ENCODE measurements at places on chromosomes 5 and 9.
A peak's percentile ranks its signal among the peaks of the same experiment; 100 is the strongest.

GRCh38 chr5:143262393-143263174, 140.9 kb downstream of the NR3C1 start:
- no peak for DNase-seq

- DNase-seq: peak; percentile 70
Measured at GRCh38 chr9:134403682-134404301, 77.5 kb downstream of the RXRA start.

DNA sequence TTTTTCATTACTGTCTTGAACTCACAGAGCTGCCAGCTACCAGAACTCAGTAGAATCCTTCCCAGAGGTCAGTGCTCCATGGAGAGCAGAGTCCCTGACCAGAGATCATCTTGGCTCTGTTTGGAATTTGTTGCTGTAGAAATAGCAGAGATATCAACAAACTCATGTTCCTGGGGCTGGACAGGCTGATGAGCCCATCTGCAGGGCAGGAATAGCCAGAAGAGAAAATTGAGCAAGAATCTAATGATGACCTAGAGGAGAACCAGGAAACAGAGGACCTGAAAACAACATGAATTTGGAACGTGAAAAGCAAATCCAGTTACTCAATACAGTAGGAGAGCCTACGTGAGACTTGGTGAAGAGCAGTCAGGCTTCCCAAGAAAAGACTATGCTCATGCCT, 437.8 kb downstream of the PLK2 start:
- DNase-seq: no peak

GRCh38 chr5:178765753-178766300, 35.4 kb upstream of the ZNF354A start:
- peak; percentile 10 for DNase-seq

DNA sequence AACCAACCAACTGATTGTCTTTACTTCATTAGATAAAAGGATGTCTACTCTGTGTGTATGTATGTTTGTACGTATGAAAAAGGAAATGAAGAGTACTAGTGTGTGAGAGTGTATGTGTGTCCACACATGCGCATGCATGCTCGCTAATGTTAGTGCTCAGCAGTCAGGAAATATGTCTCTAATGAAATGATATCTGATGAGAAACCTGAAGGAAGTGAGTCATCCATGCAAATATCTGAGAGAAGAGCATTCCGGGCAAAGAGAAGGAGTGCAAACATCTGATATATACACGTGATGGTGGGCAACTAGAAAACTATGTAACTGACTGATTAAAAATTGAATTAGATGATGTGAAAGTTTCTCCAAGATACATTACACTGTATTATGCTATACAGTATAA, 29.6 kb upstream of the UGCG start:
- no peak for DNase-seq

DNA sequence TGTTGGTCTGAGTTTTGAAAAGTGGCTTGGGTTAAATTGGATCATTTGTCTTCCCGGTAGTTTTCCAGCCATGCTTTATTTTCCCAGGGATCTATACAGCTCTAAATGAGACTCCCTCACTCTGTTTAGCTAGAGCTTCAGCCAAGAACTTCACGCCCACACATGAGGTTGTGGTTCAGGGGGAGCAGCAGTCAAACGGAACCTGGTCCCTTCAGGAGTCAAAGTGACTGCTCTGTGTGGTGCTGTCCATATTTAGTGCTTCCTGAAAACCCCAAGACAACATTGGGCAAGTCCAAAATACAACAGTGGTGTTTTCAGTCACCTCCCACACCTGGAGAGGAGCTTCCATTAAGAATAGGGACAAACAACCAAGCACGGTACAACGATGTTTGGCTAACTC, 90.5 kb downstream of the ANKH start:
- DNase-seq: no peak

- DNase-seq: no peak
Measured at GRCh38 chr9:106868565-106868964, 5.6 kb downstream of the ZNF462 start.

DNA sequence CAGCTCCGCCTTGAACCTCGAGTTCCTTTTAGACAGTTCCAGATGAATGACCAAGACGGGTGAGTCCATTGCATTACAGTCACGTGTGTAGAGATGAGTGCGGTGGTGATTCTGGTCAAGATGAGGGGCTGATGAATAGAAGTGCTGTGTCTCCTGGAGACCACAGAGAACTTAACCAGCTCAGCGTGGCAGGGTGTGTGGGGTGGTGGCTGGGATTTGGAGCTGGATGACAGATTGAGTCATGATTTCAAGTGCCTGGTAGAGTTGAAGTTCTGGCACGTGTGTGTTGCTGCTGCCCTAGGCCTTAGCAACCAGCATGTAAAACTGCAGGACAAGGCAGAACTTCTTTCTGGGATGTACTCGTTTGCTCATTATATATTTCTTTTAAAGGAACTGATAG, 53.3 kb downstream of the PRRC2B start:
- DNase-seq: peak; percentile 39

DNA sequence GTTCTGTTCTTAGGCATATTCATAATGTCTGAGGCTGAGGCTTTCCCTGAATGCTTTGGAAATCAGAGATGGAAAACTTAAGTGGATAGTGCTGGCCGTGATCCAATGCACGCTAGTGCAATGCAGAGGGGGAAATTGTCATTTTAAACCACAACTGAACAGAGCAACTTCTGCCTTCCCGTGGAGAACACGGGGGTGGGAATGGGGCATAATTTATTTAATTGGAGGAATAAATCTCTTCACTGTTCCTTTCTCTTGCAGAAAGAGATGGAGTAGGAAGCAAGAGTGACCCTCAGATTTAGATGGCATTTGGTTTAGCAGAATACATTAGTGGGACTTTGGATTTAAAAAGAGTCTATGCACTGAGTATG, 22.9 kb upstream of the NREP start:
- DNase-seq: no peak

DNA sequence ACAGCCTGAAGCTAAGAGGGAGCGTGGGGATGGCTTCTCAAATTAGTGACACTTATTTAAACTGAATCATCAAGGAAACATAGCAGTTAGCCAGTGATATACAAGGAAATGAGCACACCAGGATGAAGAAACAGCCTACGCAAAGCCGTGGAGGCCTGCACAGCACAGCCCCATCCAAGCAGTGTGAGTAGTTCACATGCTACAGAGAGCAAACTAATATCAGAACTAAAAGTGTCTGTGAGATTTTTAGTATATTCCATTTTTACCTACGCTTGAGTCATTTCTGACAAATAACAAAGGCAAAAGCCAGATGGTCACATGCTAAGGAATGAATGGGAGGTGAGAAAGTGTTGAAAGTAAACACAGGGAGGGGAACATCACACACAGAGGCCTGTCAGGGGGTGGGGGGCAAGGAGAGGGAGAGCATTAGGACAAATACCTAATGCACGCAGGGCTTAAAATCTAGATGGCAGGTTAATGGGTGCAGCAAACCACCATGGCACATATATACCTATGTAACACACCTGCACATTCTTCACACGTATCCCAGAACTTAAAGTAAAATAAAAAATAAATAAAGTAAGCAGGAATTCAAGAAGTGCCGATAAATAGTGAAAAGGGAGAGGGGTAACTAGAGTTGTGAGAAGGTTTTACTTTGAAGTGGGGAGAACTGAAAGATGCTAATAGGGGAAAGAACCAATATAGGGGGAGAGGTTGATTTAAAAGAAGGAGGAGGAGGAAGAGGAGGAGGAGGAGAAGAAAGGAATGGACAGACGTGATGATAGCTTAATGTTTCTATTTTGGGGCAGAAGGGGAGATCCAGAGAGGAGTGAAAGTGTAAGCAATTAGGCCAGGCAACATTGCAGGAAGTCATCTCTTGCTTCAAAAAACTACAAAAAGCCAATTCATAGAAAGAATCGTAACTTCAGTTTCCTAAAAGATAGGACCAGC, 100.9 kb upstream of the PTGER4 start:
- DNase-seq: peak; percentile 75

DNA sequence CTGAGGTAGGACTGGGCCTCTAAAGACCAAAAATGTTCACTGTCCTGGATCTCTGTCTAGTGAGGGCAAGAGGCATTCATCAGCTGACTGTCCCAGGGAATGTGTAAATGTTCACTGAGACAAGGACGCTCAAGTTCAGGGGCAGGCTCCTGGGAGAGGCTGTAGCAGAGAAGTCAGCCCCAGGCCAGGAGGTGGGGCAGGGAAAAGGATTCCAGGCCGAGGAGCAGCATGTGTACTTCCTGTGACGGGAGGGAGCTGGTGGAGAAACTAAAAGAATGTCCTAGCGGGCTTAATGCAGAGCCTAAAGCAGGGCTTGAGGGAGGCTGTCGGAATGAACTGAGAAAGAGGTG, 205.8 kb downstream of the GABBR2 start:
- DNase-seq: no peak

DNA sequence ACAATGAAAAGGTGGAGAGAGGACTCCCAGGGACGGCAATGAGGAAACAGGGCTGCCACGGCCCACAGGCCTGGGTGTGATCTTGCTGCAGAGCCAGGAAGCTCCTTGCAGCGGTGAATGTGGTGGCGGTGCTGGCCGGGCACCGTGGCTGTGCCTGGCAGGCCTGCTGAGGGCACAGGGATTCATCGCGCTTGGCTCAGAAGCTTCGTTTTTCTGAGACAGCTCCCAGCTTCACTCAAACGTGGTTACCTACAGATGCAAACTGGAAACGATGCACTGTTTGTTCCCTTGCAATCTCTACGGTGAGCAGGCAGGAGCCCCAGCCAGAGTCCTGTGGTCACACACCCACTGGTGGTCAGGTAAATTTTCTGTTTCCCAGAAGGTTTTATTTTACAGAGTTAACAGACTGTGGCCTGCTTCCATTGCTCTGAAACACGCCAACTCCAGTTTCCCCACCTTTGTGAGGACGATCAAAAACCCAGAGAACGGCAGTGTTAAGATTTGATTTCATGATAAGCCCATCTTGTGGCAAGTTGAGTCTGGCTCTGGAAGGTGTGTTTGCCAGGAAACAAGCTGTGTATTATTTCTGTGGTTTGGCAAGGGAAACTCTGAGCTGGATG, 183.9 kb downstream of the AUH start:
- DNase-seq: no peak

- DNase-seq: no peak
Measured at GRCh38 chr9:99350461-99350860, 128.4 kb downstream of the SEC61B start.

GRCh38 chr5:133356984-133357421, 255.3 kb downstream of the FSTL4 start:
- DNase-seq: no peak

DNA sequence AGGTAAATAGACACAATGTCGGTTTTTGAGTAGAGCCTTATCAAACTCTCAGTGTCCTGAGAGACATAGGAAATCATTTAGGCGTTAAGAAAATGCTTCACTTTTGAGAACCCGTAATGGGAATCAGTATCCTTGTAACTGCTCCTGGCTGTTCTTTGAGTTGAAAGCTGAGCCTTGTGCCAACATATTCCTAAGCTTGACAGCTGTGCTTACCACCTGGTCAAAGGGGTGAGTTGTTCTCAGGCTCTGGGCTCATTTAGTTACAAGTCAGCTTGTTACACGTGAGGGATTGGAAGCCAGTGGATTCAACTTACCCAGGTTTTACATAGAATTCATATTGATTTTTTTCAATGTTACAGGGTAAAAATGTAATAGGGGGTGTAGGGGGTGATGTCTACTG, 145.9 kb downstream of the GABRB2 start:
- no peak for DNase-seq

GRCh38 chr5:64678374-64678773, 11.9 kb upstream of the SHISAL2B start:
- DNase-seq: no peak

GRCh38 chr9:78316166-78316892, 19.4 kb downstream of the PSAT1 start:
- no peak for DNase-seq

GRCh38 chr5:40260361-40260760, 419.4 kb upstream of the PTGER4 start:
- no peak for DNase-seq

GRCh38 chr9:114276908-114277821, 45.7 kb upstream of the ORM1 start:
- DNase-seq: peak; percentile 47

DNA sequence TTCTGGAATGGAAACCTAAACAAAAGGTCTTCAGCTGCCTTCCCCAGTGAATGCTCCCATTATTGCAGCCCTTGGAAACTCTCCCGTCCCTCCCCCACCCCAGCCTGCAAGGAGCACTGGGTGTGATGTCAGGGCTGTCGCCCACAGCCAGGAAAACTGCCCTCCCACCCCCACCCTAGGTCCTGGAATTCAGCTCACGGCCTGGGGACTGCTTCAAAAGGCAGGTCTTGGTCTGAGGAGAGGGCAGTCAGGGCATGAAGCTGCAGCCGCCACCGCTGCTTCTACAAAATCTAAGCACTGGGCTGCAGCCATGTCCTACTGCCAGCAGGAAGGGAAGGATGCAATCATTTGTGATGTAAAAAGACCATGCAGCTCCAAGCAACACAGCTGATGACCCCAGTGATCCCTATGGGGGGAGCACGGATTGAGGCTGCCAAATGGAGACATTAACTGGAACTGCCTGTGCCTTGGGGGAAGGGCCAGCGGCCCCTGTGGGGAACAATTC, 11.4 kb downstream of the GRHPR start:
- no peak for DNase-seq

GRCh38 chr5:176552332-176552869, 3.3 kb downstream of the CDHR2 start:
- no peak for DNase-seq

DNA sequence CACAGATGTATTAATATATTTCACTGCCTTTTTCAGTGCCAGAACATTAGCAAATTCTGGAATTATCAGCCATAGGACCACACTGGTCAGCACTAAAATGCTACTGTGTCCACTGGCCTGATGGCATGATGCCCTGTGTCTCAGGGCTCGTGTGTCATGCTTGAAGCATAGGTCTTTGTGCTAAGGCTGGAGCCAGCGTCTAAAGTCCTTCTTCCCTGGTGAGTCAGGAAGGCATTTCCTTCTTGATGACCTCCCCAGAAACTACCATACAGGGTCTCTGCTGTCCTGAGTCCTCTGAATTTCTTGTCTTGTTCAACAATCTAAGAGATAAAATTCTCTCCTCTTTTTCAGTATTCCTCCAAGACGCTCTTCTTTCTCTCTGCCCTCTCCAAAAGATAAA, 489.9 kb downstream of the PSAT1 start:
- no peak for DNase-seq

DNA sequence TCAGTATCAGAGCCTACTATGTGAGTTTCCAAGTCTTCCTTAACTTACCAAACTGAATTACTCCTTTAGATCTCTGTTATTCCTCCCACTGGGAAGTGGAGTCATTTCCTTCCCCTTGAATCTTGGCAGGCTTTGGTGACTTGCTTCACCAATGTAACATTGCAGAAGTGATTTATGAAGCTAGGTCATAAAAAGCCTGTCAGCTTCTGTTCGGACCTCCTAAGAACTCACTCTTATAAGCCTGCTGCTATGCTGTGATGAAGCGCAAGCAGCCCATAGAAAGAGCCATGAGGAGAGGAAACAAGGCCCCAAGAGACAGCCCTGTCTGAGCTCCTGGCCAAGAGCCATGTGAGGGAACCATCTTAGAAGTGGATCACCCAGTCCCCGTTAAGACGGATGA, 14.2 kb upstream of the FOXB2 start:
- DNase-seq: no peak

DNA sequence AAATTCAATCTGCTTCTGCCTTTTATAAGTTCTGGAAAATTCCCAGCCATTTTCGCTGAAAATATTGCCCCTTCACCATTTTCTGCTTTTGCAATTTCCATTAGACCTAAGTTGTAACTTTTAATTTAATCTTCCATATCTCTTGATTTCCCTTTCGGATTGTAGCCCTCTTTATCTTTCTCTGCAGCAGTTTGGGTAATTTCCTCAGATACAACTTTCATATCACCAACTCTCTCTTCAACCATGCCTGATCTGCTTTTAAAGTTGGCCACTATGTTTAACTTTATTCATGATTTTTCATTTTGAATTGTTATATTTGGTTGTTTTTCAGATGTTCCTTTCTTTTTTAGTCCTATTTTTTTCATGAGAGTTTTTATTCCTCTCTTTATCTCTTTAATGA, 157.0 kb upstream of the VLDLR start:
- DNase-seq: no peak

Data from activated effector memory CD4-positive, alpha-beta T cell treated with anti-CD3 and anti-CD28 coated beads, Interleukin-2, amount 50 U/mL, for 16 hours (primary cell).